Iris pigment epithelial cell (primary cell): ENCODE measurements at places on chromosomes 7 and 10.
A peak's percentile ranks its signal among the peaks of the same experiment; 100 is the strongest.

DNA sequence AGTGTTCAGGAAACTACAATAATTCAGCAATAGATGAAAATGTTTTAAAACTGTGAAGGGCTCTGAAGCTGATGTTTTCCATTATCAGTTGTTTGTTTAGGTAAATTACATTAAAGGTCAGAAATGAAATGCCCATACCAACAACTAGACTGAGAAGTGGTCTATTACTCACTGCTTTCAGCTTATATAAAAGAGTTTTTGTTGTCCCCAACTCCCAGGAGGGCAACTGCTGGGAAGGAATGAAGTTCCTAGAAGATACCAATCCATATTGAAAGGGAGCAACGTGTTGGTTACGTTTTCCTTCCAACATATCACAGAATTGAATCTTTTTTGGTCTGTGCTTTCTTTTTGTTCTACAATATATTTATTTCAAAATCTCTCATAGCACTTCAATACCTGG, 330.6 kb upstream of the LRRN3 start:
- DNase-seq: no peak

DNA sequence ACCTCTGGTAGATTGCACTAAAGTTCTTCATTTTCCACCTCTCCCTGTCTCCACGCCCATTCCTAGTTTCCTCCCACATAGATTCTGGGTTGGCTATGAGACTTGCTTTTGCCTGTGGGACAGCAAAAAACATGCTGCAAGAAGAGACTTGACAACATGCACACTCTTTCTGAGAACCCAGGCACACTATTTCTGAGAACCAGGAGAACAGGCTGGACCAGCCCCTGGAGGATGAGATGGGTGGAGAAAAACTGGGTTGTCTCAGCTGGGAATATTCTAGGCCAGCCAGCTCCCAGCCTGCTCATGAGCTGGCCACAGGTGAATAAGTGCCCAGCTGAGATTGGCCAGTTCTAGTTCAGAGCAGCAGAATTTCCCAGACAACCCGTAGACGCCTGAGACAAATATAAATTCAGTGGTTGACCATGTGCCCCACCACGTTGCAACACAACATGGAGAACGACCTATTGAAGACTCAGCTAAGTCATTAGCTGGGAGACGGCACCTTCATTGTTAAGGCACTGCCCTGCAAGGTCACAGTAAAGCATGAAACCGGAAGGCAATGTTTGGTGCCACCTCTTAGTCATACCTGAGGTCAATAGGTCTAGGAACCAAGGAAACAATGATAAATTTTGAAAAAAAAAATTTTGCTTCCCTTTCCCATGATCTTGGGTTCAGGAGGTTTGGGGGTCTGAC, 92.7 kb upstream of the AKR1E2 start:
- peak; percentile 12 for DNase-seq

DNA sequence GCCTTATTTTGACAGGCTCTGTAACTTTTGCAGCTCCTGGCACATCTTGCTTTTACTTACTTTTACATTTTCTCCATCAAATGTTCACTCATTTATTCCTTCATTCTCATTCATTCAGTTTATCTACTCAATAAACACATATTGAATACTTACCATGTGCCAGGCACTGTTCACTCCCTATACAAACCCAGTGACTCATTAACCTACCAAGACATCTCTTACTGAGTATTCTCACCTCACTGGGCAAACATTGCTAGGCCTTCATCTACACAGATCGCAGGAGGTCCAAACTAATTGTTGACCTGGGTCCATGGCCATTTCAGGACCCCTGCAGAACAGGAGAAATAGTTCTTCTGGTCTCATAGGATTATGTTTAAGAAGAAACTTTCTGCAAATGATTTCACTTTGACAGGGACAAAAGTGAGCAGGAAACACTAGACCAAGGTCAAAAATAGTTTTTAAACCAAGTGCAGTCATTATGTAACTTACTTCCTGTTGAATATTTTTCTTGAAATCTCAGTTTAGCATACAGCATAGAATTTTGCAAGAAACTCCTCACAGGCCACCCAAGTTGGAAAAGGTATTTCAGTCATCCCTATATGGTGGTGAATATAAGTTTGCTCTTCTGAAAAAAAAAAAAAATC, 17.6 kb downstream of the SLC26A4 start:
- no peak for DNase-seq

- DNase-seq: no peak
These were observed 54.5 kb downstream of the ELMO1 start for GRCh38 chr7:37394158-37394557.
